ENCODE measurements at places on chromosomes 2 and 18.

DNA sequence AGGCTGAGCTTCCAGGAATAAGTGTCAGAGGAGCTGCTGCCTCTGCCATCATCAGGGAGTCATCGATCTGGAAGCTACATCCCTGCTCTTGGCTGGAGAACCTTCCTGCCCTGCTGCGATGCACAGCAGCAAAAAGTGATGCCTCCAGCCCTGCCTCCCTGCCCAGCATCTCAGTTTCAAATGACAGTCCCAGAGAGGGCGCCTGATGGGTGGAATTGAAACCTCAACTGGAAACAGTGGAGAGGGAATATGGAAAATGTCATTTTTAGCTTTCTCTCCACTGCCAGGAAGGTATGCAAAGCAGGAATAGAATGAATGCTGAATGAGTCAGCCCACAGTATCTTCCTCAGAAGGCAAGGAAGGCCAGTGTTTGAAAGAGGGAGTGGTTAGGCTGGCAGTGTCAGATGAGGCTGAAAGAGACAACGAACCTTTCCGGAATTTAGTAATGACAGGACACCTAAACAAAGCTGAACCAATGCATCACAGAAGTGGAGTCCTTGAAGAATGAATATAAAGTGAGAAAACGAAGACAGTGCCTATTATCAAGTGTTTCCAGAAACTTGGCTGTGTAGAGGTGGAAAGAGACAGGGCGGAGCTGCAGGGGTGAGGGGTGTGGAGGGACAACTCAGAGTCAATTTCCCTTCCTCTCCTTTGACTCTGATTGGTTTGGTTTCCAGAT is 153.9 kb upstream of the NDUFV2 start:
- no peak for DNase-seq

DNA sequence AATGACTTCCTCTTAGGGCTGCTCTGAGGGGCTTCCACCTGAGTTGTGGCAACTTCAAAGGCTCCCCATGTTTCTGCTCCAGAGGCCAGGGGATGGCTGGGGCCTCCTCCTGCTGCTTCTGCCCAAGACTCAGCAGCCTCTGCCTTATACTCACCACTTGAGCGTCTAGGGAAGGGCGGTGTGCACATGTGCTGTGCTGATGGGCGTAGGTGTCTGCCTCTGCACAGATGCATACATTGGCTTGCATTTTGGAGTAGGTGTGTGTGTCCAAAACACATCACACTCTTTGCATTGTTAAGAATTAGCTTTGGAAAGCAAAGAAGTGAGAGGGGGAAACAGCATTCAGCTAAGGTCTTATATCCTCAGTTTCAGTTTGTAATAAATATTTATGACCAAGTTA is 85.2 kb downstream of the EN1 start:
- no peak for DNase-seq

- no peak for DNase-seq
These were observed 9.9 kb downstream of the COL3A1 start for GRCh38 chr2:188984065-188984491.

DNA sequence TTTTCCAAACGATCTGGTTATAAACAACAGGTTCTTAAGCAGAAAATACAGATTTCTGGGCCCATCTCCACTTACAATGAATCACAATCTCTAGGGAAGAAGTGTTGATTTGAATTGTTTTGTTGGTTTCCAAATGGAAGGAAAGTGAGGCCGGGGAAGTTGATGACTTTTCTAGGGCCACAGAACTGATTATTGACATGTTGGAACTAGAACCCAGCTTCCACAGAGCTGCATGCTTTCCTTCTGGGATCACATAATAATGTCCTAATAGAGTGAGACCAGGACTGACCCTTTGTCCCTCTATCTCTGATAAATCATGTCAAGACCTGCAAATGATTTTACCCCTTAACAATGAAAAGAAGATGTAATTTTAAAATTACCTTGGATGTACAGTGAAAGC is 332.2 kb downstream of the OSR1 start:
- DNase-seq: no peak

- DNase-seq: no peak
These were observed 34.1 kb downstream of the GLI2 start for GRCh38 chr2:120769787-120770120.

DNA sequence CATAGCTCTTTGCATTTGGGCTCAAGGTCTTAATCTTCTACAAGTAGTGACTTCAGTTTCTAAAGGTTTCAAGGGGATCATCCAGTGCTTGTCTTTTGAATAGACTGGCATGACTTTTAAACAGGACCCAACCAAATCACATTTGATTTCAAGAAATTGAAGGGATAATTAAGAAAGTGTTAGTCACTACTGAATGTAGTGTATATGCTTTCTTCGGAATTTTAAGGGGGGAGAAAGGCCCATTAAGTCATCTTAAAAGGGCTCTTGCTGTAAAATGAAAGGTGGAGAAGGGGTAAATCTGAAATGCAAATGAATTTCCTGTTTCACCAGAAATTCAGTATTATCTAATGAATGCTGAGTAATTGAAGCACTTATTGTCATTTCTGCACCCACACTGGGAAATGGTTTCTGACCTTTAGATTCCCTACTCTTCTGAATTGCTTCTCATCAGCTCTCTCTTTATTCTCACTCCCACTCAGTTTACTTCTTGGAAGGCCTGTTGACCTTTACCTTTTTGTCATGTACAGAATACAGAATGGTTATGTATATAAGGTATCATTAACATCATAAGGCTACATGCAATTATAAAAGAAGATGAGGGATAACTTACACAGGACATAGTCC is 241.4 kb downstream of the SLC8A1 start:
- DNase-seq: no peak

- no peak for DNase-seq
These were observed 15.8 kb downstream of the CCDC74A start for GRCh38 chr2:131543385-131543891.

- DNase-seq: no peak
These were observed 72.8 kb downstream of the EDAR start for GRCh38 chr2:108916122-108916795.

DNA sequence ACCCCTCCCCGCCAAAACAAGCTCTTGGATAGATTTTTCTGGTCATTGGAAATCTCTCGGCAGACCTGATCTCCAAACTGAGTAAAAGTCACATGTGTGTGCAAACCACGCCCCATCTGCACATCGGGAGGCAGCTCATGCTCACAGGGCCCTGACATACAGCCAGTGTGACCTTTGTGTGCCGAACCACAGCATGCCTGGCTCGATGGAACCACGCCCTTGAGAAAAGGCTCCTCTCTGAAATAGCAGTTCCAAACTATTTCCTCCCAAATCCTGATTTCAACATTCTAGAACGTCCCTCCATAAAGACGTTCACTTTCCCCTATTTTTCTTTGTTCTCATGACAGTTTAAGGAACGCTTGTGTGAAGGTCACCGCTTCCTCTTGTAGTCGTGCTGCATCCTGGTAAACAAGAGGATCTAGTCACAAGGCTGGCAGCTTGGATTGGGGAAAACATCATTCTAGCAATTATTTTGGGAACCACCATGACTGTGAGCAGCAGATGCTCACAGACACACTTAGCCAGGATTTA is 59.3 kb upstream of the MAP4K4 start:
- DNase-seq: no peak

DNA sequence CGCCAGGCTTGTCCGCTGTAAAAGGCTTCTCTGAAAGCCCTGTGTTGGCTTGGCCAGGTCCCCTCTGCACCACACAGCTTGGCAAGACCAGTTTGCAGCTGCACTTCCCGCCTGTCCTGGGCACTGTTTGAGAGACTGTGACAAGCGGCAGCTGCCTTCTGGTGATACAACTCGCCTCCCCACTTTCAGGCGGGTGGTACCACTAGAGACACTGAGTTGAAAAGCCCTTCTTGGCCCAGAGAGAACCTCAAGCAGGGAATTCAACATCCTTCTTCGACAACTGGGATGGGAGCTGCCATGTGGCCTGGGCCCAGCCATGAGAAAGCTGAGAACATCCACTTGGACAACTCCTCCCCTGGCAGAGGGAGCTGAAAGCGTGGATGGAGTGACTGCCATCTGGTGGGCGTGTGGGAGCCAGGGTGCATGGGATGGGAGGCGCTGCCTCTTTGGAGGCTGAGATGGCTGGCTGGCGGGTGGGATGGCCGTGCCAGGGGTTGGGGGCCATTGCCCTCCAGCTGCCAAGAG is 125.5 kb upstream of the REV1 start:
- peak; percentile 37 for DNase-seq

DNA sequence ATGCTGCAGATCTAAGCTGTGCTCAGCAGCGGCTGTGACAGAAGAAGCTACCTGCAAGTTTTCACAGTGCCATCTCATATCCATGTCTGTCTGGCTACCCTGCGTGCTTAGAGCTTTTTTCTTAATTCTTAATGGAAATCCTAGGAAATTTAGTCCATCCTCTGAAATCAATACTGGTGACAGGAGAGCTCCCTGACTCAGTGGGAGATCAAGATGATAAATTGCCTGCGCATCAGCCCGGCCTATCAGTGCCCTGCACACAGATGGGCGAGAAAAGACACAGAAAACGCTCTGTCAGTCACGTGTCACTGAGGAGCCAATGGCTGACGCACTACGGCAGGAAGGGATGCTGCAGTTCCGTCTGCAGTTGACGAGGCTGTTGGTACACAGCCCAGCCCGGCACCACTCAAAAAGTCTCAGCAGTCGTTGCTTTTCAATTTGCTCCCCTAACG is 819.6 kb upstream of the FSHR start:
- no peak for DNase-seq

DNA sequence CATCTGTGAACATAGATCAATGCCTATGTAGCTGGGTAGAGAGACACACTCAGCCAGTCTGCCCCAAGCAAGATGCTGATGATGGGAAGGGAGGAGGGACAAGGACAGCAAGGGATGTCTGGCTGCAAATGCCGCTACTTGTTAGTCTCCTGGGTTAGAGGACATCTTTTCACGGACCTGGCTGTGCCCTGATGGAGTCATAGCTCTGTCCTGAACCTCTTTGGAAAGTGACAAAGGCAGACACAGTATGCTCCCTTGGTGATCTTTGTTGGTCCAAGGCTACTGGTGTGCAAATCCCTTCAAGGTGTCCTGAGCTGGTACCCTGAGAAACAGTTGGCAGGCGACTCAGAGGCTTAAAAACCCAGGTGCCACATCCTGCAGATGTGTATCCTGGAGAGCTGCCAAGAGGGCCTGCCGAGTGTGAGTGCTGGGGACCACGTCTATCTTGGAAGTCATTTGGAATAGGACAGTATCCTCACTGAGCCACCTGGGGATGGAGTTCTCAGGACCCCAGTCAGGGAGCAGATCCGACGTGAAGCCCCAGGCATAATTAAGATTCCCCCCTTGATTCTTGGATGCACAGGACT is 10.8 kb downstream of the FOSL2 start:
- no peak for DNase-seq

All from HuH-7.5 (cell line).